Activated T-cell treated with anti-CD3 and anti-CD28 coated beads, Interleukin-2, amount 50 U/mL, for 1 hour (primary cell): ENCODE measurements at places on chromosomes 1 and 21.

DNA sequence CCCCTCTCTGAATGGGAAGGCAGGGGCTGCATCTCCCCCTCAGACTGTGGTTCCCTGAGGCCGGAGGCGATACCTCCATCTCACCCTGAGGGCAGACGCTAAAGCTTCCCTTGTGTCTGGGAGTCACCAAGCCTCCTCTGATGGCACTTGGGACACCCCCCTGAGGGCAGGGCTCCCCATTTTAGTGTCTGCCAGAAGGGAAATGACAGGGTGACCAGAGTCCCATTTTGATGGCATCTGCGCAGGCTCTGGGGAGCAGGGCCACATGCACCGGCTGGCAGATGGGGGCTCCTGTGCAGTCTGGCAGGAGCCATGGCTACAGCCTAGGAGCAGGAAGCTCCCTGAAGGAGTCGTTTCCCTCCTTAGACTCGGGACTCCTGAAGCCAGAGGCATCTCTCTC lies 1.7 kb downstream of the S100A2 start:
- no peak for DNase-seq

DNA sequence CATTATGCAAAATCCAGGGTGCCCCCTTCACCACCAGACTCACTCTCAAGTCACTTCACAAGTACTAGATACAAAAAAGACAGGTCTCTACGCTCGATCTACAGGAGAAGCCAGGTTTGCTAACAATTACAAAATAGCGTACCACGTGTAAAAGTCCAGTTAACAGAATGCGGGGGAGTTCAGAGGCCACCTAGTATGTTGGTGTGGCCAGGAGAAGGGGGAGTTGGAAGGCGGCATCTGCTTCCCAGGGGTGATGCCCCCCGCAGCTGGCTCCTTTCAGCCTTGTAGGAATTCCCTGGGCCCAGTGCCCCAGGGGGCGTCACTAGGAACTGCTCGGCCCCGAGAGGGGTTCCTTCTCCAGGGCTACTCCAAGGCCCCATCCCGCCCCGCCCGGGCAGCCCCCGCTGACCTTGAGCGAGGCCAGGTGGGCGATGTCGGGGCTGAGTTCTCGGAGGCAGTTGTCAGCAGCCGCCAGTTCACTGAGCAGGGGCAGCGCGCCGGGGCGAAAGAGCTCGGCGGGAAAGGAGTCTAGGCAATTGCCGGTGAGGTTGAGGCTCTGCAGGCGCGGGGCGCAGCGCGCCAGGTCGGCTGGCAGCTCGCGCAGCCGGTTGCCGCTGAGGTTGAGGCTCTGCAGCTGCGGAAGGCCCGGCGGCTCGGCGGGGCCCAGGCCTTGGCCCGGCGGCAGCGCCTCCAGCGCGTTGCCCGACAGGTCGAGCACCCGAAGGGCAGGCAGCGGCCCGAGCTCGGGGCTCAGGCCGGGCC lies 664 bp downstream of the LRRC47 start:
- DNase-seq = no peak

DNA sequence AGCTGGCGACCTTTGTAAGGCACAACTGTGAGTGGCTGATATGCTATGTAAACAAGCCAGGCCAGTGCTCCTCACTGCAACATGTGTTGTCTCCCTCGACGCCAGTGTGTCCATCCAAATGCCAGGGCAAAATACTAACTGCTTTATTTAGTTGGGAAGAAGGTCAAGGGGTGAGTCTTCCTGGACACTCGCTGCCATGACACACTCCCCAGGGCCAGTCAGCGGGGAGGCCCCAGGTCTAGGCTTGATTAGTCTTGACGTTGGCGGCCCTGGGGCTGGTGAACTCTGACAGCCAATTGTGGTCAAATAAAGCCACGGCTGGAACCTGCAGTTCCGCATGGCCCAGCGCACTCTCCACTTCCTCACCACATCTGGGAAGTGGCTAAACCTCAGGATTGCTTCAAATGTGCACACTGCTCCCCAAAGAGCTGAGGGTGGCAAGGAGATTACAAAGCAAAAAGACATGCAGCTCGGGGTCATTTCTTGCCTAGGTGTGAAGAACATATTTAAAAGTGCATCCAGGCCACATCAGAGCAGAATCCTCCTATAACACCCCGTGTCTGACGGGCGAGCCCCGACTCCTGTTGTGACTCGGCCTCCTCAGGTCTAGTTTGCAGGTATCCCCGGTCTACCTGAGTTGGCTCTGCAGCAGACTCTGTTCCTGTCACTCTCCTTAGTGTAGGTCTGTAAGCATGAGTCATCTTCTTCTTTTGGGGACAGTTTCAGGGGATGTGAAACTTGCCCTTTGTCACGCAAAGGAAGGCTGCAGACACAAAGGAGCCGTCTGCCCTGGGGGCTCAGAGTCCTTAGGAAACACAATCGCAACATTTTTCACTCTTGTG lies 183.5 kb downstream of the RUNX1 start:
- no peak for DNase-seq

- DNase-seq = no peak
Observed at GRCh38 chr1:221106616-221107015, 227.4 kb downstream of the HLX start.

DNA sequence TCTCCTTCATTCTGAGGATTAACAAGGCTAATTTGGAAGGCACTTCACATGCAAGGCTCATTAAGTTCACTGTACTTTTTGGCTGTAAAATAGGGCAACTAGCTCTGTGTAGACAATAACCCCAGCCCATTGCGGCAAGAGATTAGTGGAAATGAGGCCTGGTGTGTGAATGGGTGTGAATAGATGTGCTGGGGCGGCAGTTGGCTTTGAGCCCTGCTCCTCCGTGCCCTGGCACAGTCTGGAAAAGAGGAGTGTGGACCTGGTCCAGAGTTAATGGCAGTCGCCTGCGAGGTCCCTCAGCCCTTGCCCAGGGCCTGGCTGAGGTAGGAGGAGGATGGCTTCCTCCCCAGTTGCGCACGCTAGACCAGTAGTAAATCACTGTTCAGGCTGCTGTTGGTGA lies 4.8 kb downstream of the KISS1 start:
- no peak for DNase-seq

DNA sequence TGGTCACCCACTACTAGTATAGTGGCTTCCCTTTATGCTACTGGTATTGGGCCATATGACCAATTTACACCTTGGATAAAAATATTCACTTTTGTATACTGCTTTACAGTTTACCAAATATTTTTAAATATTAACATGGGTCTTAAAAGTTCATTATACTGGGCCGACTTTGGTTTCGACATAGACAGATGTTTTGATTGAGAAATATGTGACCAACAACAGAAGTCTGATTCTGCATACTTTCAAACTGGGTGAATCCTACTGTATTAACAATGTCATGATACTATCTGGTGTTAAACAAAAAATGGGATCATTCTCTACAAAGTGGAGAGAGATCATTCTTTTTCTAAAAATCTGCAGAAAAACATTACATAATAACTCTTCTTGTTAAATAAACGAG lies 134.8 kb downstream of the AKT3 start:
- no peak for DNase-seq

GRCh38 chr1:201554190-201554600 lies 15.3 kb downstream of the NAV1 start:
- no peak for DNase-seq

DNA sequence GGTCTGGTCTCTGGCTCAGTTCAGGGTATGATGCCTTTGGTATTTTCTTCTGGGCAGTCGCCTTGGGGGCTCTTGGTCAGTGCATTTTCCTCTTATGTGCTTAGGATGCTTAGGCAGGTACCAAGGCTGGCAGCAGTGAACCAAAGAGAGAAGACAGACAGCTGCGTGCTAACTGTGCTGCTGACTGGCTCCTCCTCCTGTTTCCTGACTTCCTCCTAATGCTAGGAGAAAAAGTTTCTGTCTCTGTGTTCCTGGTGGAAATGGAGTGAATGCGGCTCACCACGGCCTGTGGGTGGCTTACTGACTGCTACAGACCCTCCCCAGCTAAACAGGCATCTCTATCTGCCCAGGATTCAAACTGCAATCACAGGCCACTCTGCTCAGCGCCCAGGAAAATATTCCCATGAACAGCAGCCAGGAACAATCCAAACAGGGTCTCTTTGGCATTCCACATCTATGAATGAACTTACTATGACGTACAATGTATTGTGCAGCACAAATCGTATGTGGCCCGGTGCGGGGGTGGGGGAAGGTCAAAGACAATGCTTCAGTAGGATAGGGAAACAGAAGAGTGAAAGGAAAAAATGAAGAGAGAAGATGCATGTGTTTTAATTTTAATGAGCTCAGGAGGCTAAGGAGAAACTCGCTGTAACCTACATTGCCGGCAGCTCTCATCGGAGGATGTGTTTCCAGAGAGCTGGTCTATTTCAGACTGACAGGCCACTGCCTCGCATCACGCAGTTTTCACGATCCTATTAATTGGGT lies 2.8 kb downstream of the ABCG1 start:
- no peak for DNase-seq

GRCh38 chr1:22177354-22178003 lies 34.6 kb upstream of the WNT4 start:
- DNase-seq = no peak

GRCh38 chr1:155192346-155193274 lies 15.1 kb downstream of the THBS3 start:
- no peak for DNase-seq

DNA sequence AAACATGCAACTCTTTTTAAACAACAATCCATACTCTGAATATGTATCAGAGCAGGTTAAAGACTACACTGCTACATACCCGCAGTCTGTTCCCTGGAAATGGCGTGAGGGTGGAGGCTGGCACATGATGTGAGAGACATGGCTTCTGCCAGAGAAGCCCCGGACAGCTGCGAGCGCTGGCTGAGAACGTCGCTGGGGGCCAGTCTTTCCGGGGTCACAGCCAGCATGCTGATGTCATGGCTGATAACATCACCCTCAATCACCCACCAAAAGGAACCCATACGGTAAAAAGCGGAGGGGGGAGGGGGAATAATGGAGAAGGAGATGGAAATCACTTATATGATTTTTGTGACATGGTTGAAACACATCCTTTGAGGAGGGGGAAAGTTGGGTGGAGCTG lies 29.1 kb downstream of the C1orf198 start:
- DNase-seq = no peak

DNA sequence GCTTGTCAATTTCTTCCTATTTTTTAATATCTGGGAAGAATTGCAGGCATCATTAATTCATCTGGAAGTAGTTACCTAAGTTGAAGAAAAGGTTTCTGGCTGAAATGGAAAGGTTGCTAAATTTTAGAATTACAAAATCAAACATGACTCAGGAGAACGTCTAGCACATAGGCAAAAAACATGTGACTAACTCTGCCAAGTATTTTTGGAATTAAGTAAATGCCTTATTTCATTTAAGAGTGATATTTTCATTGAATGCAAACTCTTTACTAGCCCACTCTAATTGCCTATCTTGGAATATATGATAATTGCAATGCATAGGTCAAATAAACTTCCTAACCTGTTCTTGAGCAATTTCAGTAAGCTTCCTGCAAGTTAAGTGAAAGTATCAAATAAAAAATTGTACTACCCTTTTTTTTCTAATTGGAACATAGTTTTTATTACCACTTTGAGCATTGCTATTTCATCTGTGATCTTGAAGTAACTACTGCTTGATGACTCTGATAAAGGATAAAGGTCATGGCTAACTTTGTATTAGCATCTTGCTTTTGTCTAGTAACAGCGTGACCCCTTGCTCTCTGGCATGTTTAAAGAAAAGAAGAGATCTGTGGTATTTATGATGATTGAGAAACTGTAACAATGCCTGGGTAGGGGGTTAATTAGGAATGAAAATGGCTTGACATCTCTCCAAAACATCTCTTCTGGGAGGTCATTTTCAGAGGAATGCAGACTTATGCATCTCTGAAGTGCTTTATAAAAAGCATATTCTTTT lies 208.3 kb upstream of the NCAM2 start:
- DNase-seq = no peak

GRCh38 chr1:26177182-26177684 lies at the start of gene CNKSR1:
Gene CNKSR1 (plus strand): TSS chr1:26177491. CDS start chr1:26177548, 57 bp downstream.
- no peak for DNase-seq

GRCh38 chr1:233919786-233920185 lies 15.3 kb downstream of the SLC35F3 start:
- no peak for DNase-seq

- DNase-seq = no peak
Observed at GRCh38 chr1:84759756-84760155, 69.5 kb upstream of the SSX2IP start.

DNA sequence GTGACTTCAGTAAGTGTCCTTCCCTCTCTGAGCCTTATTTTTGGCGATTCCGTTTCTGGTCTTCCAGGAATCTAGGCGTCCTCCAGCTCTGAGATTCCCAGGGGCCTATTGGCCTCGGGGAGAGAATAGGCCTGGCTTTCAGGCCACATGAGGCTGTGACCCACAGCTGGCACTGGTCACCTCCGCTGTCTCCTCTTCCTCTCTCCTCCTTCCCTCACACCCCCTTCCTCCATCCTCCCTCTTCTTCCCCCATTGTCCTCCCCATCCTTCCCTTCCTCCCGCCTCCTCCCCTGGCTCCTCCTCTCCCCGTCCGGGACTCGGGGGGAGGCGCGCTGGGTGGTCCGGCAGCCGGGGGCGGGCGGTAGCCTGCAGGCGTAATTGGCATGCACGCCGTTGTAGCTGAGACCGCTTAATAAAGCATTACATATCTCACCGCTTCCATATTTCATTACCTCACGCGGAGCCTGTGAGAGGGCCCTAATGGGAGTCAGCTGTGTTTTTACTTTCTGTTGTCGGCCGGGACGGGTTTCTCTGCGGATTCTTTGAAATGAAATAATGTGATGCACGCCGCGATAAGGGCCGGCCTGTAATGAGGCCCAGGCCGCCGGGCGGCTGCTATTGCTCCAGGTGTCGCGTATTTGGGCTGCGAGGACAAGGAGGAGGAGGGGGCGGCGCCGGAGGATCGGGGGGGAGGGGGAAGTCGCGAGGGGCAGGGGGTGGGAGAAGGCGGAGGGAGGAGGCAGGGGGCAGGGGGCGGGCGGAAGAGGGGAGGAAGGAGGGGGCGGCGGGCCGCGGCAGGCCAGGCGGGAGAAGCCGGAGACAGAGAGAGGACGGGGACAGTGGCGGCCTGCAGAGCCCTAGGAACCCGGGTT lies 95.3 kb downstream of the FOXD2 start:
- DNase-seq = no peak
